ENCODE measurements at places on chromosomes 3 and 15.

DNA sequence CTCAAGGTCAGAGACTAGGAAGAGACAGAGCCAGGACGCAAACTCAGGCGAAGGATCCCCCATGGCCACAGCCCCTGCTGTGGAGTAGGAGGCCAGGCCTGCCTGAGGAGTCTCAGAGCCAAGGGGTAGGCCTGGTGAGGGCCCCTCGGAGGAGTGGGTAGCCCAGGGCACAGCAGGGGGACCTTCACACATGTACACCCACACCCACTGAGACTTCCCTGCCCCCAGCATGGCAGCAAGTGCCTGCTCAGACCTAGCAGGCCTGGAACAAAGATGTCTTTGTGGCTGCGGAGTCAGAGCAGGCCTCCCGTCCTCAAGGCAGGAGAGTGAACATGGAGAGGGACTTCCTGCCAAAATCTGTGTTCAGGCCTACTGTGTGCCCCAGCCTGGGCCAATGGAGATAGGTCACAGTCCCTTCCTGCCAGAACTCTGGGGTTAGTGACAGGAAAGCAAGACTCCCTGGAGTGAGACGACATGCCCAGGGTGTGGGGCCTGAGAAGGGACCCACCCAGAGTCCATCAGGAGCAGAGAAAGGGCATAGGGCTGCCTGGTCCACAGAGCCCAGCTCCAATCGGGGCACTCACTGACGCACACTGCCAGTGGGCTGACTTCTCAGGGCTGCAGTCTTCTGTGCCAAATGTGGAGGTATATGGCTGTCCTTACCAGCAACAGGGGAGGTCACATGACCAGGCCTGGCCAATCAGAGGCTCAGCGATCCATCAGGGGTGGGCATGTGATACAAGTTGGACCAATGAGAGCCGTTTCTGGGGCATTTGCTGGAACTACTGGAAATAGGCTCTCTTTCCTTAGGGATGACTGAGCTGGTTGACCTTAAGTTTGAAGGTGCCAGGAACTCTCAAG is 2.3 kb downstream of the GRIP2 start:
- H3K4me3 ChIP-seq, result no peak overlapping the region
- peaks cover 6% of the 10 kb centered on the region for H3K4me1 ChIP-seq
- no peaks in the 10 kb centered on the region for H3K36me3 ChIP-seq
- DNase-seq, result no peak

- no peaks in the 10 kb centered on the region for H3K4me1 ChIP-seq
- H3K27ac ChIP-seq, result no peak overlapping the region
- no peaks in the 10 kb centered on the region for H3K27me3 ChIP-seq
Observed at GRCh38 chr3:181879926-181880325, 168.2 kb downstream of the SOX2 start.

DNA sequence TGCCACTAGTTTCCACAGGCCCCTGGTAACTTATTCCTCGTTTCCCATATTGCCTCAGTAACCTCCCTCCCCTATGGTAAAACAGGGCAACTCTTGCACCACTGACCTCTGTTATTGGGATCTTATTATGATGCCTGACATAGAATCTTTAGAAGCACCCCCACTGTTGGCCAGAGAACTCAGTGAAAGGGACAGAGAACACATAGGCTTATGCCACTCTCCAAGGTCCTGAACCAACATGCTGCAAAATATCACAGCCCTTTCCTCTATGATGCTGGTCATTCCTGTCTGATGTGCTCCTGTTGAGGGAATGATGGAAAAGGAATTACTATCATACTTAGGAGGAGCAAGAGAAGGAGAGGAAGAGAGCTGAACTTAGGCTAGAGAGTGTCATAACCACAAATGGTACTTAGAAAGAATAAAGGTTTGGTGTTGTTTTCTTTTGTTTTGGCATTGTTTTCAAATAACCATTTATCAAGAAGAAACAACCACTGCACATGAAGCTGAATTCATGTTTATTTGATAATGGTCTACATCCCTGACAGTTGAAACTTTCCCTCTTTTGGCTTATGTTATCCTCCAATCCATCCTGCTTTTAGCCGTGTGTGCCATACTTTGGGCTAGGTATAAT is 330.2 kb downstream of the EPHB1 start:
- no peaks in the 10 kb centered on the region for H3K27me3 ChIP-seq
- H3K27ac ChIP-seq, result no peak overlapping the region
- no peaks in the 10 kb centered on the region for H3K36me3 ChIP-seq
- no peak for DNase-seq

- no peak overlapping the region for H3K4me3 ChIP-seq
- H3K4me1 ChIP-seq, result no peaks in the 10 kb centered on the region
- no peak overlapping the region for H3K27ac ChIP-seq
- H3K27me3 ChIP-seq, result no peaks in the 10 kb centered on the region
Observed at GRCh38 chr15:62403164-62403809, 238.2 kb upstream of the C2CD4B start.

DNA sequence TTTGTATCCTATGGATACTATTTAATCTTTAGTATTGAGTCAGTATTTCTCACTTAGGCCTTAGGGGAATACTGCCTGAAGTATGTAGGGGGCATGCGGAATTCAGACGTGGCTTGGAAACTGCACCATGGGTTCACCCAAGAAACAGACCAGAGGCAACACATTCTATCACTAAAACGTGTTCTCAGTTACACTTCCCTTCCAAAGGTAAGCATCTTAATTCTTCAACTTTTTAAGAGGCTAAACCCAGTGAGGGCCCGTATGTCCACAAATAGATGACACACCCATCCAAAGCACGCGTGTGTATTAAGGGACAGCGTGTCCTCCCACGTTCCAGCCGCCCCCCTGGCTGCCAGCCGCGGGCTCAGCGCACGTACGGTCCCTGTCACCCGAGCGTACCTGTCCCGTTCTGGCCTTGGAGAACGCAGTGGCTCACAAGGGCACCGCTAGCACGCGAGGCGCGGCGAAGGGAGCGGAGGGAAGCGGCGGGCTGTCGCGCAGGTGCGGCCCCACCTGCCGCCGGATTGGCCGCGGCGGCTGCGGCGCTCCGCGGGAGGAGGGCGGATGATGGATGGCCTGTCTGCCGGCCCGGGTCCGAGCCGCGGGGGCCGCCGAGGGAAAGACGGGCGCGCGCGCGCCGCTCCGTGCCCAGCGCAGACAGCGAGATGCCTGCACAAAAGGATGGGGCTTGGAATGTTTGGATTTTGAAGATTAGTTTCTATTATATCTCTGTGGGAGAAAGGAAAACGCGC is 1003.9 kb upstream of the NR2F2 start:
- no peak for DNase-seq
- no peaks in the 10 kb centered on the region for H3K36me3 ChIP-seq
- H3K4me1 ChIP-seq, result peaks cover 9% of the 10 kb centered on the region
- H3K27ac ChIP-seq, result no peak overlapping the region
- no peaks in the 10 kb centered on the region for H3K27me3 ChIP-seq

Data from Panc1 (cell line).